ENCODE measurements at places on chromosomes 1 and 21. TPM values are rescaled to one million over a fixed set of nuclear protein-coding genes. Genes with fewer than 3 reads are reported as not detected.

The NPL gene
- 5.3 TPM for total RNA-seq

The OR2G6 gene
- total RNA-seq = not detected

DNA sequence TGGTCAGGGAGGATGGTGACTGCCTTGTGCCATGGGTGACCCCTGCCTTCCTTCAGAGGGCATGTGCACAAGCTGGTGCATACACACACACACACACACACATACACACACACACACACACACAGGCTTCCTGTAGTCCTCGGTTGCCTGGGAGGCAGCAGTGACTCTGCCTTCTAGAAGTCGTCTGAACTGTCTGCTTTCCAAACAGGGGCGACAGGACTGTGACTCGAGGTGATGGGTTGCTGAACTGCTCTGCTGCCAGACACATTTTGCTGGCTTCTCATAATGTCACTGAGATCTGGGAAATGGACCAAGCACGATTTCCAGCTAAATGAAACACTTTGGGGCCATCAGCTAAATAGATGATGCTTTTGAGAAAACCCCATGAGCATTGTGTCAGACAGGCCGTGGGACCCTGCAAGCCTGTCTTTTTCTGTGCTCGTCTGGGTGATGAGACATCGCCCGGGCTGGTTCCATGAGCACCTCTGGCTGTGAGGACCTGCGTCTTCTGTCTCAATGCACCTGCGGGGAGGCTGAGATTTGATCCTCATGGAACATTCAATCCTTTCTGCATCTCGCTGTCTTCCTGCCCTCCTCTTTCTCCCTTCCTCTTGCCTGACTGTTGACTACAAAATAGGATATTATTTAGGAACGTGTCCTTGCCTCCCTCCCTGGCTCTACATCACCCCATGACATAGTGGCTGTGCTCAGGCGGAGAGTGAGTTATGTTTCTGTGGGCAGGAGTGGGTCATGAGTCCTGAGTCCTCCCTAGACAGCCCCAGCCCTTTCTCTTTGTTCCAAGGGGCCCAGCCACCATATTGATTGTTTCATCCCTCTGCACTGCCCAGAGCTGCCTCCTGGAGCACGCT is 436.8 kb downstream of the CAMTA1 start:
- no peak overlapping the region for H3K27ac ChIP-seq
- no peak for DNase-seq
- H3K4me3 ChIP-seq = no peak overlapping the region

DNA sequence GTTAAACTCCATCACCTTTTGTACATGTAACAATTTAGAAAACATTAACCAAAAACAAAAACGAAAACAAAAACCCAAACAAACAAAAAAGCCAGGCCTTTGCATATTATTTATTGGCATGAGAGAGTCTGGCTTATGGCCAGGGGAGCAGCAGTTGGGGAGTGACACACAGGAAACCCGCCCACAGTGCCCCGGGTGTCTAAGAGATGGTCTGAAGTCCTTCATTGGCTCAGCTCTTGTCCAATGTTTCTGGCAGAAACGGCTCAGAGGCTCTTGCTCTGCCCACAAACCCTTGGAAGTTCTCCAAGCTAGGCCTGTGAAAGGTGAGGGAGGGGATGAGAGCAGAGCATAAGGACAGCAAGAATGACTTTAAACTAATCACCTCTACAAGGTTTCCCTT is 131.5 kb downstream of the CNIH3 start:
- H3K27ac ChIP-seq = no peak overlapping the region
- no peak overlapping the region for H3K4me3 ChIP-seq
- H3K36me3 ChIP-seq = no peaks in the 10 kb centered on the region
- peaks cover 30% of the 10 kb centered on the region for H3K27me3 ChIP-seq
- H3K4me1 ChIP-seq = no peaks in the 10 kb centered on the region
- DNase-seq = no peak

The PIGR gene
- 0.91 TPM for total RNA-seq

GRCh38 chr1:24329797-24330543 is 10.8 kb downstream of the GRHL3 start:
- DNase-seq = no peak
- no peak overlapping the region for H3K4me3 ChIP-seq
- peaks cover 7% of the 10 kb centered on the region for H3K27me3 ChIP-seq
- no peak overlapping the region for H3K27ac ChIP-seq
- no peaks in the 10 kb centered on the region for H3K4me1 ChIP-seq

- H3K4me1 ChIP-seq = no peaks in the 10 kb centered on the region
- H3K27me3 ChIP-seq = peaks cover 6% of the 10 kb centered on the region
- no peak overlapping the region for H3K4me3 ChIP-seq
- H3K36me3 ChIP-seq = no peaks in the 10 kb centered on the region
- H3K27ac ChIP-seq = no peak overlapping the region
- no peak for DNase-seq
These were observed 51.1 kb downstream of the KCNH1 start for GRCh38 chr1:211082824-211083223.

The OR2T33 gene
- not detected for total RNA-seq

DNA sequence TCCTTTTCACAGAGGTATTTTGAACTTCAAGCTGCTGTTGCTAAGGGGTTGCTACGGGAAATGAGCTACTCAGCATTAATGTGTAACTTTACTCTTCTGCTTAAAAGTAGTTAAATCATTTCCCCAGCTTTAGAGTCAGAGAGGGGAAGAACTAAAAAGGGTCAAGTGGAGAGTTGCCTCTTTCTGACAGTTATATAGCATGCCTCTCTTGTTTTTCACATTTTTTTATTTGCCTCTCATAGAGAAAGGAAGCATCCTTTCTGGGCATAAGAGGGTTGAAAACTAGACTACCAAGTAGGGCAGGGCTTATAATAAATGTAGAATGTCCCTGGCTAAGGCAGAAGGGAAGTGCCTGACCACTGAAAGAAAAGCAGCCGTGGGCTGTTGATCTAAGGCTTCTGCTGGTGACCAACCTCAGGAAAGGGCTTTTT is 10.1 kb upstream of the ELAVL4 start:
- no peaks in the 10 kb centered on the region for H3K4me1 ChIP-seq
- H3K36me3 ChIP-seq = no peaks in the 10 kb centered on the region
- peaks cover 9% of the 10 kb centered on the region for H3K27me3 ChIP-seq
- no peak overlapping the region for H3K27ac ChIP-seq

GRCh38 chr1:179828554-179829110 is 49.0 kb downstream of the TOR1AIP2 start:
- H3K4me1 ChIP-seq = peaks cover 25% of the 10 kb centered on the region
- no peak for DNase-seq
- no peaks in the 10 kb centered on the region for H3K27me3 ChIP-seq
- H3K36me3 ChIP-seq = no peaks in the 10 kb centered on the region

DNA sequence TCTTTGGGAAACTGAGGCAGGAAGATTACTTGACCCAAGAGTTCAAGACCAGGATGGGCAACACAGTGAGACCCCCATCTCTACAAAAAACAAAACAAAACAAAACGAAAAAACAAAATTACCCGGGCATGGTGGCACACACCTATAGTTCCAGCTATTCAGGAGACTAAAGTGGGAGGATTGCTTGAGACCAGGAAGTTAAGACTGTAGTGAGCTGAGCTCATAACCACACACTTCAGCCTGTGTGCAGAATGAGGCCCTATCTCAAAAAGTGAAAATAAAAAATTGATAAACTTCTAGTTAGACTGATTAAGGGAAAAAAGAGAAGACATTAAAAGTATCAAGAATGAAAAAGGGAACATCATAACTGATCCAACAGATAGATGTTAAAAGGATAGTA is 154.0 kb downstream of the RHOU start:
- no peak overlapping the region for H3K27ac ChIP-seq
- no peaks in the 10 kb centered on the region for H3K36me3 ChIP-seq
- no peak for DNase-seq
- no peak overlapping the region for H3K4me3 ChIP-seq
- H3K4me1 ChIP-seq = no peaks in the 10 kb centered on the region

DNA sequence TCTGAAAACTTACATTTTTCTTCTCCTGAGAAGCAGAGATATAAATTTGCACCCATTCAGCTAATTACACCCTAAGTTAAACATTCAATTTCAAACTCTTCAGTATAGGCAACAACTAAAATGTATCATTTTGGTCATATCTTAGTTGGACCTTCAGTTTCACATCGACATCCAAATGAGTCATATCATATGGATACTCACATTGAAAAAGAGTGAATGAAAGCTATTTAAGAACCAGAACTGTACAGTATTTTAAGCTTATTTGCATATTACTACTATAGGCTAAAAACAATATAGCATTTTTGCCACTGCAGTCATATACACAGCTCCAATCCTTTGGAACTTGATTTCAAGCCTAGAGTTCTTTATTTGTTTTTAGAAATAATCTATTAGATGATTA is 33.6 kb downstream of the USP25 start:
- no peaks in the 10 kb centered on the region for H3K27me3 ChIP-seq
- DNase-seq = no peak
- no peak overlapping the region for H3K27ac ChIP-seq
- peaks cover 10% of the 10 kb centered on the region for H3K36me3 ChIP-seq
- no peak overlapping the region for H3K4me3 ChIP-seq

DNA sequence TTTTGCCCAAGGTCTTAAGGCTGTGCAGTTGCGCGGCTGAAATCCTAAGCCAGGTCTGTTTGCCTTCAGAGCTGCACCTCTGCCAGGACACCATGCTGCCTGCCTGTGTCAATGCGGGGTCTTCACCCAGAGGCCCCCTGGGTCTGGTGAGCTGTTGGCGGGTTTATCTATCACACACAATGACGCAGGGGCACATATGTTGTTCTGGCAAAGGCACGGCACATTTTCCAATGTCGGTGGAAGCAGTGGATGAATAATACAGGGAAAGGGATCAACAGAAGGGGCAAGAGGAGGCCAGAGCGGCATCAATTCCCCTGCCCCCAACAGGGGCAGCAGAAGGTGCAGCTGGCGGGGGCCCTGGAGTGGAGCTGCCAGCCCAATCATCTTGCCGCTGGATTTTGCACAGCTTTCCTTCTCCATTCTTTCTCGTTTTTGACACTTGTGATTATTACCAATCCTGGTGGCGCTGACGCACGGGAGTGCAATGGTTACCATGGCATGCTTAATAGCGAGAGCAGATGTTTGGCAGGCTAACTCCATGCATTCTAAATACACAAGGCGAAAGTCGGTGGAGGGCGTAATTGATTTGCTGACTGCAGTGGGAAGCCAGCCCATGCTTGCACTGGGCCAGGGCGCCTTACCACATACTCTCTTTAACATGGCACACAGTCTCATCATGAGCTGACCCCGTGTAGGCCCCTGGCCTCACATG is 45.8 kb upstream of the CYP2J2 start:
- H3K27me3 ChIP-seq = peaks cover 11% of the 10 kb centered on the region
- no peak overlapping the region for H3K4me3 ChIP-seq
- no peak for DNase-seq
- H3K4me1 ChIP-seq = peaks cover 7% of the 10 kb centered on the region
- H3K27ac ChIP-seq = no peak overlapping the region

The ANGPTL1 gene
- total RNA-seq = 11.5 TPM

All from left ventricle myocardium inferior (tissue), 1 donor.